Fibroblast of pulmonary artery (primary cell): ENCODE measurements at places on chromosomes 3 and 15.

GRCh38 chr3:64825404-64826120 is 137.8 kb upstream of the ADAMTS9 start:
- DNase-seq = no peak

- no peak for DNase-seq
These were observed 51.9 kb downstream of the TTBK2 start for GRCh38 chr15:42868683-42869082.

GRCh38 chr15:63381301-63382204 is at the start of gene CA12:
CA12 (minus strand) TSS chr15:63381846; CDS start chr15:63381720, 126 bp downstream.
- DNase-seq = peak; percentile 62

GRCh38 chr3:11665331-11665730 is 21.6 kb upstream of the VGLL4 start:
- no peak for DNase-seq

DNA sequence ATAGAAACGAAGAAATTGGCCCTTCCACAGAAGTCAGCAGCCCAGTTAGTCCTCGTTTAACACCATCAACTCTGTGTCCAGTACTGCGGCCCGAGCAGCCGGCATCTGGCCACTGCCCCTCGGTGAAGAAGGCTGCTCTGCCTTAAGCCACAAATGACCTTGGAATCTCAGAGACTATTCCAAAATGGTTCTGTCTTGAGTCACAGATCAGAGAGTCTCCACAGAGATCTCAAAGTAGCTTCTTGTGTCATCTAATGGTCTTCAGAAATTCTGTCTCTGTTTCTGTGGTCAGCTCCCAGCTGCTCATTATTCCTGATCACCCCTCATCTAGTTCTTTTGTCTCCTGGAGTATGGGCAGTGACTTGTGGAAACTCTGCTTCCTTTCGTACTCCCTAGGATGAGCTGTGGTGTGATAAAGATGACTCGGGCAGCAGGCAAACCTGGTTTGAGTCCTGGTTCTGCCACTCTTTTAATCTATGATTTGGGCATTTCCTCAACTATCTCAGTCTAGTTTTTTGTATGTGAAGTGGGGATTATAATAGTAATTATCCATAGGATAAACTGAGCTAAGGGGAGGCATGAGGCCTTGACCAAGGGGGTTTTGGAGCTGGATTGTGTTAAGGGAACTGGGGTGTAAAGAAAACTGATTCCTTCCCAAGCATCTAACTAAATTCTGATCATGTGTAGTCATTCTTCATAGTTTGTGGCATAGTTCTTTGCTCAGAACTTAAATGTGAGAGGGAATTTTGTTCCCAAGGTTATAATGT is 22.6 kb downstream of the CRTC3 start:
- DNase-seq = peak; percentile 57

GRCh38 chr3:30435861-30436331 is 170.5 kb upstream of the TGFBR2 start:
- DNase-seq = no peak

GRCh38 chr15:69042531-69042930 is 28.0 kb downstream of the NOX5 start:
- no peak for DNase-seq

GRCh38 chr3:44511238-44511566 is 33.7 kb upstream of the ZNF445 start:
- DNase-seq = no peak

DNA sequence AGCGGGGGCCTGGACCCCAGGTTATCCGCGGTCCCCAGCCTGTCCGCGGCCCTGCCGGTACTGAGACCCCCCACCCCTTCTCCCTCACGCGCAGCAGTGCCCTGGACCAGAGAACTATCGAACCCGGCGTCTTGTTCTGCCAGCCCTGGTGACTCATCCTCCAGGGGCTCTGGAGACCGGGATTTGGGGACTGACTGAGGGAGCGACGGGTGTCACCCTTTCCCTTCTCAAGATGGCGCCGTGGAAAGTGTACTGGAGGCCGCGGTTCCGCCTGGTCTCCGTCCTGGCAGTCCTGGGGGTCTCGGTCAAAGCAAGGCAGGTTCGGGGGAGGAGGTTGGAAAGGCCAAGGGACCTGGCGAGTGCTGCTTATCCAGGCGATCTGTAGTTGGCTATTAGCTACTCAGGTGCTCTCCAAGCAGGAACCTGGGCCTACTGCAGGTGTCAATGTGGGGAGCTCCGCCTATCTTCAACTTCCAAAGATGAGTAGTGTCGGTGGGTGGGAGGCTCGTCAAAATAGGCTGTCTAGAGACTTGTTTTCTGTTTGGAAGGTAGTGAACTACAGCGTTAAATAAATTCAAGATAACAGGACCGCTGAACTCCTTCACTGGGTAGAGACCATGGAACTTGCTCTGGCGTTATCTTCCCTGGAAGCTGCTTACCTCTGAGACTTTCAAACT is 790 bp downstream of the RAB5A start:
- peak; percentile 30 for DNase-seq

DNA sequence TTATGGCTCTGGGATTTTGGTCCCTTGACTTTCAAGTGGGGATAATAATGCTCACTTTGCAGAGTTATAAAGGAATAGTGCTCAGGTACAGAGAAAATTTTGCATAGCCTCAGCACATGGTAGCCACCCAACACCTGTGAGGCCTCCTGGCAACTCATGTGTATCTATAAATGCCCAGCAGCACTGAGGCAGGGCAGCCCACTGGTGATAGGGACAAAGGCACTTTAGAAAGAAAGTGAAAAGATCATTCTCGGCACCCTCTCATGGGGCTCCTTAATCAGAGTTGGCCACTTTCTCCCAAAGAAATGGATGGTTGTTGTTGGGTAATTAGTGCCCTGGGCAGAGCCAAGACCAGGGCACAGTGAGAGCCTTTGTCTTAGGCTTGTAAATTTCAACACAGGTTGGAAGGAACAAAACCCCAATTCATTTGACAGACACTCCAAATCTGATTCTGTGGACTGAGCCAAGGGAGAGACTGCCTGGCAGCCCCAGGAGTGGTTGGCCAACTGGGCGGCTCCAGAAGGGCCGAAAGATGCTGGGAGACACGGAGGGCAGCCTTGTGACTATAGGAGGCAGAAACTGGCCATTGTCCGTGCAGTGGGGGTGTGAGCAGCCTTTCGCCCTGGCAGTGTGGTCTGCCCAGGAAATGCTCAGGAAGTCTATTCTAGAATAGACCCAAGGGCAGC is 213.2 kb upstream of the RGMA start:
- no peak for DNase-seq

GRCh38 chr3:114428044-114428595 is 134.3 kb downstream of the TIGIT start:
- DNase-seq = no peak

DNA sequence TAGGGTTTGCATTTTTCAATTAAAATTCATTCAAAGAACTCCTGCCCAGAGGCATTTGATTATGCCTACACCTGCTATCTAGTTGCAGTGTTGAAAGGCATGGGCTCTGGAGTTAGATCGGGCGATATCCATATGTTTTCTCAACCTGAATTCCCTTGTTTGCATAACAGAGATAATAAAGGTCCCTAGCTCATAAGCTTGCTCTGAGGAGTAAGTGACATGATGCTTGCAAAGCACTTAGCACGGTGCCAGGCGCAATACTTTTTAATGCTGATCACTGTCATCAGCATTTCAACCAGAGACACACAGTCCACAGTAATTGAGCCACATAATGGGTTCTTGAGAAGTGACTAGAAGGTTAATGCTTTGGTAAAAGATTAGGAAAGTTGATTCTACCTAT is 106.3 kb upstream of the SAMMSON start:
- no peak for DNase-seq

GRCh38 chr3:146814601-146815315 is 209.6 kb upstream of the PLSCR5 start:
- peak; percentile 65 for DNase-seq

DNA sequence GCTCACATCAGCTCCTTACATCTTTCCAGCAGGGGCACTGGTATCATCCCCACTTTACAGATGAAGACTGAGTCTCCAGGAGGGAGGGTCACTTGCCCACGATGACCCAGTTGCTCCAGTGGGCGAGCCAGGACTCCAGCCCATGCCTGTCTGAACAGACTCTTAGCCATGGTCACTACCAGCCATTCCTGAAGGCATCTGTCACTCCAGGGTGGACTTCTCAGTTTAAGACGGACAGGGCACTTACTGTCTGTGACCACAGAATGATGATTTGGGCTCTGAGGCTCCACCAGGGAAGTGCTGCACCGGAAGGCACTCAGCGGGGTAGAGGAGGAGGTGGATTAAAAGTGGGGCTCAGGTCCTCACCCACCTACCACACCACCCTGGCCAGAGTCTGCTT is 104.0 kb upstream of the SLC6A6 start:
- no peak for DNase-seq

DNA sequence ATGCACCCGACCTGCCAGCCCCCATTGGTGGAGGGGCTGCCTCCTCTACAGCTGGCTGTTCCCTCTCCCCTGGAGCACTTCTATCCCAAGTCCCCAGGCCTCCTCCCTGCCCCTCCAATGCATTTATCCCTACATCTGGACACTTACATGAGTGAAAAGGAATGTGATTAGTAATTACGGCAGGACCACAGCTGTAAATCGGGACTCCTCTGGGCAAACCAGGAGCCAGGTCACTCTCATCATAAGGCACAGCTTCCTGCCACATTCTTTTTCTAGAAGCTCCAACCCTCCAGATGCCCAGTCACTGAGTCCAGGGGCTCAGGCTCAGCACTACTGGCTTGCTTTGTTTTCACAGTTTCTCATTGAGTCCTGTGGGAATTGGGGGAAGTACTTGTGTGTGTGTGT is 54.3 kb downstream of the IL20RB start:
- DNase-seq = peak; percentile 38

GRCh38 chr3:87317779-87318178 is 41.4 kb upstream of the POU1F1 start:
- no peak for DNase-seq

GRCh38 chr3:119259821-119260220 is 19.1 kb upstream of the B4GALT4 start:
- DNase-seq = no peak

- no peak for DNase-seq
These were observed 8.9 kb upstream of the PXK start for GRCh38 chr3:58323529-58324390.

DNA sequence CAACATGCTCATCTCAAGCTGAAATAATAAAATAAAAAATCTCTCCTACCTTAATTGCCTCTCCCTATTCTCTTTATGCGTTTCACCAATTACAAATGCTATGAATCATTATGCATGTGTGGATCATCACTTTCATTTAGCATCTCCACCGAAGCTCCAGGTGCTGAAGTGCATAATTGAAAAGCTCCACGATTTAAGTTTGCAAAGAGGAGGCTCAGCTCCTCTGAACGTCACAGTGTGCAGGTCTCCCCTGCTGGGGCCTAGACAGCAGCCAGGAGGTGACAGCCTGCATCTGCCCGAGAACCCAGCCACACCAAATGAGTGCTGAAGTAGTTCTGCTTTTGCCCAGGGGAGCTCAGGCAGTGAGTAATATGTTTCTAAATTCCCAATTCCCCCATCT is 60.5 kb upstream of the GLCE start:
- DNase-seq = no peak

GRCh38 chr3:58679446-58679845 is 12.9 kb upstream of the FAM3D start:
- no peak for DNase-seq

- no peak for DNase-seq
These were observed 790 bp downstream of the LAMP3 start for GRCh38 chr3:183161552-183162336.

DNA sequence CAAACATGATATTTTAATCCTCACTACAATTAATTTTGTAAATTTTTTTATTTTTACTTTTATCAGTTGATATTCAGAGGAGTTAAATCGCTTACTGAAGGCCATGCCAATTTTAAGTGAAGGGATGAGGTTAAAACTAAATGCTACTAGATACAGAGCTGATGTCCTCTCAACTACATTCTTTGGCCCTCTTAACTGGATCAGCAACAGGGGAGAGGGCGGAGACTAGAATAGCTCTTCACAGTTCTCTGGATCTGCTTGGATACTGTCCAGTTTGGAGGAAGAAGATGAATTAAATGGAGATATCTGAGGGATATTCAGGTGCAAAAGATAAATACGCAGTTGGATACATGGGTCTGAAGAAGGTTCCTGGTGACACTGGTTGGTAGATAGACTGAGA is 85.6 kb upstream of the LYSMD4 start:
- DNase-seq = no peak

- DNase-seq = no peak
These were observed 139.1 kb upstream of the LRIG1 start for GRCh38 chr3:66639809-66640356.

DNA sequence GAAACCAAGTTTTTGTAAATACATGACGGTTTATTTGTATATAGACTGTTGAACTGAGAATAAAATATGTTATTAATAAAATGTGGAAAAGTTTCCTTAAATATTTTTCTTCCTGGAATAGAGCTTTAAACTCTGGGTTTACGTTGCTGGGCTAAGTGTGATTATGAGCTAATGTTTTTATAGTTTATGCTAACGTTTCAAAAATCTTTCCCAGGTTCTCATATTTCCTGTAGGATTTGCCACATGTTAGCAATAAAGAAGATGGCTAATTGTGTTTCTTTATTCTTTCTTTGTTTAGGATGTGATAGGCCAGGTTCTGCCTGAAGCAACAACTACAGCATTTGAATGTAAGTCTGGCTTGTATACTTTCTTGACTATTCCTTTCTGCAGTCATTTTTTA is 7.2 kb downstream of the MAP2K5 start:
- DNase-seq = no peak

DNA sequence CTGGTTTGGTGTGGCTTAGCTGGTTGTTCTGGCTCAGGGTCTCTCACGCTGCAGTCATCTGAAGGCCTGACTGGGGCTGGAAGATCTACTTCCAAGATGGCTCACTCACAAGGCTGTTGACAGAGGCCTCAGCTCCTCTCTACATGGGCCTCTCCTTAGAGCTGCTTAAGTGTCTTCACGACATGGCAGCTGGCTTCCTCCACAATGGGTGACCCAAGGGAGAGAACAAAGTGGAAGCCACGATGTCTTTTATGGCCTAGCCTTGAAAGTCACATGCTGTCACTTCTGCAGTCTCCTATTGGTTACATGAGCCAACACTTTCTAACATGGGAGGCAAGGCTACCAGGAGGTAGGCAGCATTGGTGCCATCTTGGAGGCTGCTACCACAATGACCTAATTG is 13.4 kb upstream of the PDE8A start:
- DNase-seq = no peak

GRCh38 chr3:48662753-48663488 is at the start of gene CELSR3:
CELSR3 (minus strand) TSS chr3:48662886; CDS start chr3:48662634, 252 bp downstream.
- peak; percentile 92 for DNase-seq

DNA sequence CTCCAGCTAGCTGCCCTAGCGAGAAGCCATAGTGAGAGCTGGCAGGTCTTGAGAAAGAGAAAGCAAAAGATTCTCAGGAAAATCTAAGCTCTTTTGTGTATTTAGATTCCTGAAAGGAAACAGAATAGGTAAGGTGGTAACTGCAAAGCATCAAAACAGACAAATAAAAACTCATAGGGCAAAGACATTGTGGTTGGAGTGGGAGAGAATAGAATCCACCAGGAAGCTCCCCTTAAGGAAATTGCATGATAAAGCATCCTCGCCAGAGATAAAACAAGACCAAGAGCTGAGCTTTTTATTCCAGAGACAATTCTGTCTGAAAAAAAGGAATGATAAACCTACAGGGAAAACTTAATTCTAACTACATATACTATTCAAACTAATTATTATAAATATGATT is 232.6 kb downstream of the SI start:
- no peak for DNase-seq

- DNase-seq = no peak
These were observed 75.0 kb downstream of the AAGAB start for GRCh38 chr15:67179411-67179995.
